LNCaP clone FGC (cell line): ENCODE measurements at places on chromosomes 1 and 21.

DNA sequence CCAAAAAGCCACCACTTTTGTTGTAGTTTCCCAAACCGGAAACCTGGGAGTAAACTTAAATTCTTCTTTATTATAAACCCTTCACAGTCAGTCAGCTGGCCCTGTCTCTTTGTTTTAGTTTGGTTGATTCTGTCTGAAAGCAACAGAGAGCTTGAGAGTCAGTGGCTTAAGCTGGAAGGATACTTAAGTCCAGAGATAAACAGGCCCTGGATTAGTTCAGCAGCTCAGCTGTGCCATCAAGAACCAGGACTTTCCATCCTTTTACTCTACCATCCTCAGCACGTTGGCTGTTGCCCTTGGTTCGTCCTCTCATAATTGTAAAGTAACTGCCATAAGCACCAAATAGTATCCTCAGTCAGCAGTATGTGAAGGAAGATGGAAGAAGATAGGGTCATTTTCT is 4.5 kb downstream of the DESI2 start:
- DNase-seq: no peak

DNA sequence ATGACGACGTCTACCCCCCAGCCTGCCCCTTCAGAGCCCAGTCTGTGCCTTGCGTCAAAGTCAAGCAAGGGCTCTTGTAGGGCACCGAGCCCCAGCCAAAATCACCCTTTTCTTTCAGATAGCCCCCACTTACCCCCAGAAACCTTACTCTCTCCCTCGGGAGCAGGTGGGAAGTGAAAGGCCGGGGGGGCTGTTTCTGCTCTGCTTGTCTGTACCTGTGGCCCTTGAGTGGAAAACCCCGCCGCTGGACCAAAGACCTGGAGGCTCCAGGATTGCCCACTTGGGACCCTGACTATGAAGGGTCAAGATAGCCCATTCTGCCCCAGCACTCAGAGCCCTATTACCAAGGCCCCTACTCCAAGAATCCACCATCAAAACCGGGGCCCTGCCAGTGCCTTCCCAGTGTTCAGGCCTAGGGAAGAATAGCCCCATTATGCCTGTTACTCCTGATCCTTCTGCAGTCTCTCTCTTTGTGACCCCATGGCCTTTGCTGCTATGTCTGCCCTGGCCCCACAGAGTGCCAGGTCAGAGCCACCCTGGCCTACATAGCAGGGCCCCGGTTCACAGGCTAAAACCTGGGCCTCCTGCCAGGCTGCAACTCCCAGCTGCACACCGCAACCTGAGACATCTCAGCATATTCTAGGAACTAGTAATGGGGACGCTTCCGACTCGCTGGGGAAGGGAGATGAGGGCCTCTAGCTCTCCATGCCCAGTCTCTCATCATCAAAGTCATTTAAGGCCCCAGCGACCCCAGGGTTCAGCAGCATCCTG is 22.2 kb upstream of the HPDL start:
- no peak for DNase-seq

DNA sequence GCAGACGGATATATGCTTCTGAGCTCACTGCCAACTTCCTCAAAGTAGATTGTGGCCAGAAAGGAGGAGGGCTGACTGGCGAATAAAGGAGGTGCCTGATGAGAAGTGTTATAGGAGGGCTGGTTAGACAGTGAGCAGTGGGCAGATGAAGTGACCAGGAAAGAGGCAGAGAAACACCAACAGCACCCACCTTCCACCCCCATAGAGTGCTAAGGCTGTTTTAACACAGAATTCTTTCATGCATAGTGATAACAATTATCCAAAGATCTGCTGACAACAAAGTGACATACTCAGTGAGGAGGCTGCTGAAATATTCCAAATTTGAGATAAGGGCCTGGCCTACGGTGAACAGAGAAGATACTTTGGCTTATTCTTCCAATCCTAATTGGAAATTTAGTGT is 21.2 kb upstream of the MTR start:
- DNase-seq: no peak

DNA sequence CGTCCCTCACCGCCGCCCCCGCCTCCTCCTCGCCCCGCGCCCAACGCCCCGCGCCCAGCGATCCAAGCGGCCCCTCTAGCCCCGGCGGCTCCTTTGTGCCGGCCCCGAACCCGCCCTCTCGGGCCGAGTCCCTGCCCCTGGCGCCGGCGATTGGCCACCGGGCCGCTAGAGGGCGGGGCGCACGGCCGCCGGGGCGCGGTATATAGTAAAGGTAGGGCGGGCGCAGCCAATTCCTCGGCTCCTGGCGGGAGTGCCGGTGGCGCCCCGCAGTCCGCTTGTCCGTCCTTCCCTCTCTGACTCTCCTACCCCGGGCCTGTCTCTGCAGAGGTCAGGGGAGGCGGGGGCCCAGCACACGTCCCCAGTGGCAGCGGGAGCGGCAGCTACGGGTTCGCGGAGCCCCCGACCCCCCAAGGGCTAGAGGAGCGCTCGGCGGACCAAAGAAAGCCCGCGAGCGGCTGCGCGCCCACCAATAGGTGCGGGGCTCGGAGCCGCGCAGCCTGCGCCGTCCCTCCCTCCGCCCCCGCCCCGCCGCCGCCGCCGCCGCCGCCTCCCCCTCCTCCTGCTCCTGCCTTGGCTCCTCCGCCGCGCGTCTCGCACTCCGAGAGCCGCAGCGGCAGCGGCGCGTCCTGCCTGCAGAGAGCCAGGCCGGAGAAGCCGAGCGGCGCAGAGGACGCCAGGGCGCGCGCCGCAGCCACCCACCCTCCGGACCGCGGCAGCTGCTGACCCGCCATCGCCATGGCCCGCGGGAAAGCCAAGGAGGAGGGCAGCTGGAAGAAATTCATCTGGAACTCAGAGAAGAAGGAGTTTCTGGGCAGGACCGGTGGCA is at the start of gene ATP1B1:
TSS of gene ATP1B1 (plus strand) at position 596 of the 826 bp plus-strand sequence. CDS start at position 736, 140 bp downstream.
- DNase-seq: no peak

DNA sequence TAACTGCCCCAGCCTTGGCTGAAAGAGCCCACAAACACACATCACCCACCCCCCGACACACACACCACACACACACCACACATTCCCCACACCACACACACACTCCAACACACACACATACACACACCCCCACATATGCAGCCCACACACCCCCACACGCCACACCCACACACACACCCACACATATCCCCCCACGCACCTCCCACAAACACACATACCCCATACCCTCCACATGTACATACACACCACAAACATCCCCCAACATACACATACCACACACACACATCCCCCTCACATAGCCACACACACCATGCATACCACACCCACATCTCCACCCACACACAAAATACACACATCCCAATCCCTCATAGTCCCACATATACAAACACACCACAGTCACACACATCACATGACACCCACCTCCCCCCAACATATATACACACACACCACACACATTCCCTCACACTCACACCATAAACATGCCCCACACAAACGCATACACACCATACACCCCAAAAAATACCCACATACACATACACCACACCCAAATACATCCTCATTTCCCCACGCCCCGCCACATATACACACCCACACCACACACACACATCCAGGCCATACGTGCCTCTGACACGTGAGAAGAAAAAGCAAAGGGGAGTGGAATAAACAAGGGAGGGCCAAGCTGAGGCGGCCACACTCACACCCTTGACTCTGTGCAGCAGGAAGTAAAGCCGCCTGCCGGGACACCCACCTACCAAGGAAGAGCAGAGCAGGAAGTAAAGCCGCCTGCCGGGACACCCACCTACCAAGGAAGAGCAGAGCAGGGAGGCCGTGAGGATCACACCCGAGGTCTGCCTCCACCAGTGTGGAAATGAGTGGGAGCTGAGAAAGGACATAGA is 53.7 kb downstream of the HSF2BP start:
- no peak for DNase-seq
